ENCODE measurements at places on chromosomes 1 and 21.

- DNase-seq: no peak
These were observed 81.6 kb upstream of the KCNE2 start for GRCh38 chr21:34282223-34282622.

DNA sequence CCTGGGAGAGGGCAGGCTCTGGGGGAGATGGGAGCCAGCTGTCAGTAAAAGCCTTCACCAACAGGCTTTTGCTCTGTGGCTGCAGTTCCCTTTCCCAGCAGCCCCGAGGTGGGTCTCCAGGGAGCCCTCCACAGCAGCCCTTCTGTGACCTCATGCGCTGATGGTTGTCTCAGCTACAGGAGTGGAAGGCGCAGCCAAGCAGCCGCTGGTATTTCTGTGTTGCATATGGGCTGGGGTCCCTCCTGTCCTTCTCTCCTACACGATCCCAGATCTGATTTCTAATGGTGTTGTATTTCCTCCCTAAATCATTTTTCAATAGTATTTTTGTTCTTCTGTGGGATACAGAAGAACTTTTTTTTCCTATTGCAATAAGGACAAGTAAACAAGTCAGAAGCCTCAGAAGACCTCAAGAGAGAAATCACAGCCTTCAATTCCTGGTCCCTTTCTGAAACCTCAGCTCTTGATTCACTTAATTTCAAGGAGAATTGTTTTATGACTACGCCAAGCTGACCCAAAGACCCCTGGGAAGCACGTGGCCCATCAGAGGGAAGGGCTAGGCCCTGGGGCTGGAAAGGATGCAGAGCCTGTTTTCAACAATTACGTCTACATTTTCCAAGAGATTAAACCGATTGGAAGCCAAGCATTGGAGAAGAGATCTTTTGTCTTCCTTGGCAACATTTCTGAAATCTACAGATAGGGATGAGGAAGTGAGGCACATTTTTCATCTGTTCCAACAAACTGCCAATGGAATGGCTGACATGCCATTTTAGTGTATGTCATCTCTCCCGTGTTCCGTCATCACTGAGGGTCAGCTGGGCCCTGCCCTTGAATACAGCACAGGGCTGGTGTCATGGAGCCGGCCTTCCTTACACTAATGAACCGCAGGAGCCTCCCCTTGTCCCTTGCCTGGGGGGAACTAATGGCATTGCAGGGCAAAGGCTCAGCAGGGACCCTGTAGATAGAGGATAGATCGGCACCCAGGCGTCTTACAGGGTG lies 42.0 kb upstream of the SCCPDH start:
- no peak for DNase-seq

DNA sequence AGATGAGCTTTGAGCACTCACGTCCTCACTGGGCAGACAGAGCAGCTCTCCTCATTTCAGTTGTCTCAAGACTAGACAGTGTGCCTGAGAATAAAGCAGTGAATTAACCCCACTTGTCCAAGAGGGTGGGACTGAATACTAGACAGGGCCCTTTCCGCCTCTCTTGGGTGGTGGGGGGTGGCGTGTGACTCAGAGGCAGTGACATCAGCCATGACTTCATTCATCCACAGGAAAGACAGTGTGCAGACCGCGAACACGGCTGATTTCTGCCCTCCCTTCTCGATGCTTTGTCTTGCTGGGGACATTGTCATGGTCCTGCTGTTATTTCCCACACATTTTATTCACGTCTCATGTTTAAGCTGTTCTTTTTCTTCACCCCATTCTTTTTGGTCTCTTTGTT lies 64.9 kb downstream of the FGGY start:
- DNase-seq: no peak

DNA sequence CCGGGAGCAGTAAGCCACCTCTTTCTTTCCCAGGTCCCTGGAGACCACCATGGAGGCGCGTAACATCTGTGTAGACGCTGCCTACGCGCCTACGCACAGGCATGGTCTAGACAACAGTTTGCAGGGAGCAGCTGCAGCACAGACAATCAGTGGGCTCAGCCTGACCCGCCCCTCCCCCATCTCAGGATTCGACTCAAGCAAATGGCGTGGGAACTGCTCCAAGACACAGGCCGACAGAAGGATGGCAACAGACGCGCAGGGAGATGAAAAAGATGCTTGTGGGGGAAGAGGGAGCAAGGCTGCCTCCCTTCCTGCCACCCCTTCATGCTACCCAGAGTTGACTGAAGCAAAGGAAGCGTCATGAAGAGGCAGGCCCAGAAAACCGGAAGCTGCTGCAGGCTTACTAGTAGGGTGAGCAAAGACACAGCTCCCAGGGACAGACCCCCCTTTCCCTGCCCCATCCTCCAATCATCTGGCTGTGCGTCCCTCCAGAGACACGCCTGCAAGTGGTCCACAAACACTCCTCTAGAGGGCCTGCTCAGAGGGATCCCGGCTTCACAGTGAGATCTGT lies 19.5 kb downstream of the STK40 start:
- peak; percentile 84 for DNase-seq

DNA sequence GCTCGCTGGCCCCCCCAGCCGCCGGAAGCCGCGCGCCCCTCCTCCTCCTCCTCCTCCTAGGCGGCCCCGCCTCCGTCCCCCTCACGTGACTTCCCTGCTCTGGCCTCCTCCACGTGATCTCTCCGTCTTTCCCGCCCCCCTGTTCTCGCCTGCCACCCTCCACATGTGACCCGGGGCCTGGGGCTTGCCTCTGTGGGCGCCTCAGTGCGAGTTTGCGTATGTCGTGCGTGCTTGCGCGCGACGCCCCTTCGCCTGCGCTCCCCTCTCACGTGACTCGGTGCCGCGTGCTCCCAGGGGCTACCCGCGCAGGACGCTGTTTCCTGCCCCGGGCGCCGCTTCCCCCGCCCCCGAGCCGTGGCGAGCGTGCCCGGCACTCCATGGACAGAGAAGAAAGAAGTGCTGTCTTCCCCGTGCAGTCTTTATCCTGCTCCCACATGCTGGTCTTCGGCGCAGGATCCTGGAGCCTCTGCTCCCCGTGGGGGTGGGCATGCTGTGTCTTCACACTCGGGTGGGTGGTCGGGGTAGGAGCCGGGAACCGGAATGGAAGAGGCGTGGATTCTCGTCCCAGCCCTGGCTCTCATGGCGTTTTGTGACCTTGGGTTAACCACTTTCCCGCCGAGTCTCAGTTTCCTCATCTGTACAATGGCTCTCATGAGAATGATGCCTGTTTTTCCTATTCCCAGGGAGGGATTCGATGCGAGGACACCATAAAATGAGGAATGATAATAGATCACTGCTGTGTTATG lies 431 bp upstream of the UBE2Q1 start:
- peak; percentile 100 for DNase-seq
